ENCODE measurements at places on chromosomes 11 and 22.

DNA sequence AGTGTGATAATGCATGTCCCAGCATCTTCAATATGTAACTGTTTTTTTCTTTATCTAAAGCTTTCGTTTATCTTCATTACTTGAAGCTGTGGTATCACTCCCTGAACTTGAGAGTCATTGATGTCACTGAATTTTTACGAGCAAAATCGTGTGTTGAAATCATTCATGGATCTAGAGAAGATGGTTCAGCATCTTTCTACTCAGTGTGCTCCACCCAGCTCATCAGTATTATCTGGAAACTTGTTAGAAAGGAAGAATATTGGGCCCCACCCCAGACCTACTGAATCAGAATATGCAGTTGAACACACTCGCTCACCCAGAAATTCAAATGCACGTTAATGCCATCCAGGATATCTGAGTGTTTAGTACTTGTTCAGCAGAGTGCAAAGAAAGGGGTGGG, 8.3 kb downstream of the CDON start:
- no peak for DNase-seq

DNA sequence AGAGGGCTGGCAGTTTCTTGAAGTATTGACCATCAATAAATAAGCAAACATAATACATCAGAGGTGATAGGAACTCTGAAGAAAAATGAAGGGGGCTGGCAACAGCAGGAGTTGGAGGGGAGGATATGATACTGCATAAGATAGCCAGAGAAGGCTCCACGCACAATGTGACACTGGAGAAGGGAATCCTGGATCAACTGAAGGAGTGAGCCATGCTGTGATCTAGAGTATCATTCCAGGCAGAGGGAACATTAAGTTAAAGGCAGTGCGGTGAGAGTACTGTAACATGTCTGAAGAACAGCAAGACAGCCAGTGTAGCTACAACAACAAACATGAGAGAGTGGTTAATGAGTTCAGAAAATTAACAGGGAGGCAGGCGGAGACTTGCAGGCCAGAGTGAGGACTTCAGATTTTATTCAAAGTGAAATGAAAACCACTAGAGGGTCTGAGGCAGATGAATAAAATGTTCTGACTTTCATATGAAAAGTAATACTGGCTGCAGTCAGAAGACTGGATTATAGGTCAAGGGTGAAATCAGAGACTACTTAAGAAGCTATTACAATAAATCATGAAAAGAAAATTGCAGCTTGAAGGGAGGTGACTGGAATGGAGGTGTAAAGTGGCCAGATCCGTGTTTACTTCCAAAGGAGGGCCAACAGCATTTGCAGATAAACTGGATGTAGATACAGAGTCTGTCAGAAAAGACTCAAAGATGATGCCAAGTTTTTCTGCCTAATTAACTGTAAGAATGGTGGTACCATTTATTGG, 49.4 kb downstream of the RRAS2 start:
- DNase-seq: no peak

DNA sequence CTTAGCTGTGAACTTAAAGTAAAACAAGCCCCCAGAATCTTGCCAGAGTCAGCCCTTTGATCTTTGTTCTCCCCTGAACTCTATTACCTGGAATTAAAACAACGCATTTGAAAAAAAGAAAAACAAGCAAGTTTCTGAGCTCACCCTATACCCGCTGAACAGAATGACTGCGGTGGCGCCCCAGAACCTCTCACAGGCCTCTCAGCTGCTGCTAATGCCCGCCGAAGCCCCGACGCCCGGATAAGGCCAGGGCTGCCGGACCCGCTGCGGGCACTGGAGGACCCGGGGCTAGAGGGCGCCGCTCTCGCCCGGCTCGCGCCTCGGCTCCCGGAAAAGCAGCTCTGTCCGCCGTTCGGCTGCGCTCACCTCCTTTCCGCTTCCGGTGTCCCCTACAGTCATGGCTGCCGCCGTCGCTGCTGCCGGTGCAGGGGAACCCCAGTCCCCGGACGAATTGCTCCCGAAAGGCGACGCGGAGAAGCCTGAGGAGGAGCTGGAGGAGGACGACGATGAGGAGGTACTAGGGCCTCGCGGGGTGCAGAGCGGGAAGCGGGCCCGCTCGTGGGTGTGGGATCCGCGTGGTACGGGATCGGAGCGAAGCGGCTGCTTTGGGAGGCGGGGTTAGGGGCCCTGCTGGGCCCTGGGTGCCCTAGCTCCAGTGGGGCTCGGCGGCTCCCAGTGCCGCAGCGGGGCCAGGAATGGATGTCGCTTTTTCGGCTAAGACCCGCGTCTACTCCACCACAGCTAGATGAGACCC, at the start of gene TOMM22:
TOMM22 (plus strand) TSS at position 376 of the 754 bp plus-strand sequence; CDS start at position 398, 22 bp downstream.
- DNase-seq: peak; percentile 59

DNA sequence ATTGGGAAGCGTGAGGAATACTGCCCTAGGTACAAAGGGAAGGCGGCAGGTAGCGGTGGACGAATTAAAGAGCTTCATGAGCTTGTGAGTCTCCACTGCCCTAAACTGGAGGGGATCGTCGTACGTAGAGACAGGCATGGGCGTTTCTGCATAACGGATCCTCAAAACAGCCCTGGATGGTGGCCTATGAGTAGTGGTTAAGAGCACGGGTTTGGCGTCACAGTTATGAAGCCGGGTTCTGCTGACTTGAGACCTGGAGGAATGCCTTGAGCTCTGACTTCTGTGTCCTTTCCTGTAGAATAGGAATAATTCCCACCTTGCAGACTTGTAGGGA, 335 bp downstream of the TMEM138 start:
- no peak for DNase-seq

DNA sequence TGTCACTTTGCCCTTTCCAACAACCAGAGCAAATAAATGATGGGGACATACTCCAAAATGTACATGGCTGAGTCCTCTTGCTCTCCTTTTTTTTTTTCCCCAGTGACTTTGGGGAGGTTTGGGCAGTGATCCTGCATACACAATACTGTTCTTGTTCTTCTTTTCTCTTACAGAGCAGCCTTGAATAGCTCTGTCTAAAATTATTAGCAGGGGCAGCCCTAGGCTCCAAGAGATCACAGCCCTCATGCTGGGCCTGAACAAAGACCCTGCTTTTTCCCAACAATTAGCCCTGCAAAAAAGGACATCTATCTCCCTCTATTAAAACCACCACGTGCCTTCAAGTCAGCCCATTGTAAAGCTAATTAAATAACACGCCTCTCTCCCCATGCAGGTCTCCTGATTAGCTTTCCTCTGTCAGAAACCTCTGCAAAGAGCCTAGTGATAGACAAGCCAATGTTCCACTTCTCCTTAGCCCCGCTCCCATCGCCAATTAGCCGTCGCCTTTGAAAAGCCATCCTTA, 54.7 kb downstream of the ETS1 start:
- no peak for DNase-seq

DNA sequence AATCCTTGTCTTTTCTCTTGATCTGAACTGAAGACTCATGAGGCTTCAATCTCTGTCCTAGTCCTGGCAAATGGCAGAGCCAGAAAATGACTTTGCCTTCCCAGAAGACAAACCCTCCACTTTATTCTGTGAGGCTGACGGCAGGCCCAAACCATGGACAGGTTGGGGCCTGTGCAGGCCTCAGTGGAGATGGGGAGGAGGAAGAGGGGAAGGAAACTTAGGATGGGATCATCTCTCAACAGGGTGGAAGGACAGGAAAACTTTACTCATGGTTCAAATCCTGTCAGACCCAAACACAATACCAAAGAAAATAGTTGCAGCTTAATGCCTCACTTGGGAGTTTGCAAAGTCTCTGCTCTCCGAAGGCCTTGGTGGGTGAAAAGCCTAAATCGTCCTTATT, 9.8 kb downstream of the RPL27A start:
- DNase-seq: no peak

DNA sequence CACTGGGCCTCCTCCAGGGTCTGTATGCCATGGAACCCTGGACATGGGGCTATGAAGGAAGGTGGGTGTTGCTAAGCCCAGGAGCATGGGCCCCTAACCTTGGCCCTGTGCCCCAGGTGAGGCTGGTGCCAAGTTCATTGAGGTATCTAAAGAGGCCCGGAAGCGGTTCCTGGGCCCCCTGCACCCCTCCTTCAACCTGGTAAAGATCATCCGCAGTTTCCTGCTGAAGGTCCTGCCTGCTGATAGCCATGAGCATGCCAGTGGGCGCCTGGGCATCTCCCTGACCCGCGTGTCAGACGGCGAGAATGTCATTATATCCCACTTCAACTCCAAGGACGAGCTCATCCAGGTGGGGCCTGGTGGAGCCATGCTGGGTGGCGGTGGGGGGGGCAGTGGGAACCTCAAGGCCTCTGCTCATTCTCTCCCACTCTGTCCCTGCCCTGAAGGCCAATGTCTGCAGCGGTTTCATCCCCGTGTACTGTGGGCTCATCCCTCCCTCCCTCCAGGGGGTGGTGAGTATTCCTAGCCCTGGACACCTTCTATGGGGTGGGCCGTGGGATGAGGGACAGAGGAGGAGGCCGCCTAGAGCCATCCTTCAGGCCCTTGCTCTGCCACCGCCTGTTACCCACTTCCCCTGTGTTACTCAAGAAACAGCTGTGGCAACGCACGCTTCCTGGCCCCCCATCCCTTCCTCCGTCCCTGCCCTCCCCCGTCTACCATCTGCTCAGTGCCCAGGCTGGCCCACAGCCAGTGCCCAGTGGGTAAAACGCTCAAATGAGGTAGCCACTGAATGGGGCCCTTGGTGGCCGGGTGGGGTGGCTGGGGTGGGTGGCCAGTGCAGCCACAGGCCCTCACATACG, 3.0 kb downstream of the PNPLA2 start:
- DNase-seq: no peak

DNA sequence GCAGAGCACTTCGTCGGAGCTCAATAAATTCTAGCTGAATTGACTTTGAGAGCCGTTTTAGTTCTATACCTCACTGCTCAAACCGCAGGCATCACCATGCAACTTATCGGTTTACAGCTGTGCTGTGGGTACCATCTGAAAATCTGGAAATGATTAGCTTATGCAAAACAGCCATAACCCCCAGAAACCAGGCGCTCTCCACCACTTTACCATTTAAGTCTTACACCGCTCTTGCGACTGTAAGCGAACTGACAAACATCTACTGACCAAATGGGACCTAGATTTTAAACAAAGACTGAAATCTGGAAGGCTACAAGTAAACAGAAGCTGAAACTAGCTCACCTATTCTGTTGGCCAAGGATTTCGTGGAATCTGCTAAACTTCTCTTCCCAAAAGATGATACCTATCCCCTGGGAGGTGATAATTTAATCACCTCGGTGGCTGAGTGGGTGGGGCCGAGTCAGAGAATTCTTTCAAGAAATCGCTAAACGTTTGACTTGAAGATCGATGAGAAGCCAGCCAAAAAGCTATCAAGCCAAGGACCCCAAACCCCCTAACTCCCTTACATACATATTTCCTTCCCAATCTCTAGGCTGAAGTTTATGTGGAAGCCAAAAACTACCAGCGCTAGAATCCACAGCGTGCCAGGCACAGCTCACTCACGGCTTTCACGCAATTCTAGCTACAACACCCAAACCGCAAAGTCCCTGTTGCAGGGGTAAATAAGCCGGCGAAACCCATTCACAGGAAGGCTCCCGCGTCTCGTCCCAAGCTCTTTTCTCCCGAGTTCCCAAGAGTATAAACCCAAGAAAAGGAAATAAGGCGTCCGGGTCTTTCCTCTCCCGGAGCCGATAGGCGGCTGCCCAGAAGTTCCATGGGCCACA, 644 bp downstream of the SPTY2D1 start:
- DNase-seq: no peak

GRCh38 chr11:31913985-31914384, 102.9 kb upstream of the PAX6 start:
- no peak for DNase-seq

DNA sequence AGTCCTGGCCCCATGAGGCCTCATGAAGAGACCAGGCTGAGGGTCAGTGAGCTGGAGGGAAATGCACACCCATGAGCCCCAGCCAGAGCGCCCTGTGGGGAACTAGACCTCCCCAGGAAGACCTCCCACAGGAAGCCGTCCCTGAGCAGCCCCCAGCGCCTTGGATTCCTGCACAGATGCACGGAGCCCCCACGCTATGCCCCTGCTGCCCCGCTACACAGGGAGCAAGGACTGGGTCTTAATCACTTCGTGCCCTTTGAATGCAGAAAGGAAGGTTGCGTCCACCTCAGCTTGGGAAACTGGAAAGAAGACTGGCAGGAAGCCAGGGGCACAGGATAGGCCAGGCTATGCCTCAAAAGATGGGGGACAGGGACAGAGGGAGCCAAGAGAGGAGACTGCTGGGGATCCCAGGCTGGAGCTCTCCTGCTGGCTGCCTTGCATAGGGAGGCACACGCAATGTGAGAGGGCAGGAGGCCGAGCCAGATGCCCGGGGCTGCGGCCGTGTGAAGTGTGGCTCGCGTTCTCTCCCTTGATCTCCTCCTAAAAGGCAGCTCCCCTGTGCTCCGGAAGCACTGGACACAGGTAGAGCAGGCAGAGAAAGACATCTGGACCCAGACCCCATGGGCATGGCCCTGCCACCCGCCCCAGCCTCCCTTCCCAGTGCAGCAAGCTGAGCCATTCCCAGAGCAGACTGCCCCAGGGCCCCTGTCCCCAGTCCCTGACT, 32.8 kb downstream of the MACROD1 start:
- DNase-seq: no peak

GRCh38 chr11:69419662-69420395, 61.6 kb upstream of the LINC01488 start:
- DNase-seq: no peak

GRCh38 chr11:124762624-124763155, 600 bp upstream of the ESAM start:
- no peak for DNase-seq

DNA sequence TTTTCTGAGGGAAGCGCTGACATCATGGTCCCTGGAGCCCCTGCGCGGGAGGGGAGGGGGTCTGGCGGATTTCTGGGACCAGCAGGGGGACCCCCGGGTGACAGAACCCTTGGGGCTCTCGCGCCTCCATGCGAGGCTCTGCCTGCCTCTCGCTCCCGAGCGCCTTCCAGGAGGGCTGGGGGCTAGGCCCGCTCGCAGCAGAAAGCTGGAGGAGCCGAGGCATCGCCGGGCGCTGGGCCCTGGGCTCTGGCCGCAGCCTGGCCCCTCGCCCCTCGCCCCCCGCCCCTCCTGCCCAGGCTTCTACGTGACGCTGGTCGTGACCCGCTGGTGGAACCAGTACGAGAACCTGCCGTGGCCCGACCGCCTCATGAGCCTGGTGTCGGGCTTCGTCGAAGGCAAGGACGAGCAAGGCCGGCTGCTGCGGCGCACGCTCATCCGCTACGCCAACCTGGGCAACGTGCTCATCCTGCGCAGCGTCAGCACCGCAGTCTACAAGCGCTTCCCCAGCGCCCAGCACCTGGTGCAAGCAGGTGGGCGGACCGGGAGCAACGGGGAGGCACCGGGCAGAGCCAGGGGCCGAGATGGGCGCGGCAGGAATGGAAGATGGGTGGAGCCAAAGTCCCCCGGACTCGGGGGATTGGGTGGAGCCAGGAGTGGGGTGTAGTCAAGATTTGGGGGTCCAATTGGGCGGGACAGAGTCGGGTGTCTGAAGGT, 5.4 kb downstream of the BEST1 start:
- DNase-seq: no peak

DNA sequence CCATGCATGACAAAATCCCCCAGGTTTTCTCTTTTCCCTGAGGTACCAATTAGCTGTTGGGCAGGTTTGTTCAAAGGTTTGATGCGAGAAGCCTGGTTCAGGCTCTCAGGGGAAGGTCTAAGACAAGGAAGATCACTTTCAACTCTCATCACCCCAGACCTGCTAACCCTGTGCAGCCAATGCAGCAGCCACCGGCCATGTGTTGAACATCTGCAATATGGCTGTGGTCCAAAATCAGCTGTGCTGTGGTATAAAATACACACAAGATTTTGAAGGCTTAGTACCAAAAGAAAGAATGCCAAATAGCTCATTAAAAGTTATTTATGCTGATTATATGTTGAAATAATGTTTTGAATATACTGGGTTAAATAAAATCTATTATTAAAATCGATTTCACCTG, 58.5 kb downstream of the SMCO4 start:
- no peak for DNase-seq
